Mesenteric fat pad (tissue), 1 donor: ENCODE measurements at places on chromosomes 1 and 21.

DNA sequence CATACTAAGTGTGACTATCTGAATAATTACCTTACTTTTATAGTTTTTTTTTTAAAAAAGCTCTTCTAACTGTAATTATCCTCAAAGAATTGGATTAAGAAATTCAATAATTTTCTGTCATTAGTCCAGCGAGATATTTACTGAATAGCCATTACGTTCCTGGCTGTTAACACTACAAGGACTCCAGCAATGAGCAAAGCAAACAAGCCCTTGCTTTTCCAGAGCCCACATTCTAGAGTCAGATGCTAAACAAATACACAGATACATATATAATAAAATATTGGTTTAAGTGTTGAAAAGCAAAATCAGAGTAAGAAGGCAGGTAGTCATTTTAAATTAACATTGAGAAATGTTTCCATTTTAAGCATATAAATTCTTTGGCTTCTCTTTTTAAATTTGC lies 118.4 kb downstream of the ATF6 start:
- DNase-seq, result no peak

- DNase-seq, result no peak
Measured at GRCh38 chr1:194598098-194598497, 1411.7 kb upstream of the B3GALT2 start.

DNA sequence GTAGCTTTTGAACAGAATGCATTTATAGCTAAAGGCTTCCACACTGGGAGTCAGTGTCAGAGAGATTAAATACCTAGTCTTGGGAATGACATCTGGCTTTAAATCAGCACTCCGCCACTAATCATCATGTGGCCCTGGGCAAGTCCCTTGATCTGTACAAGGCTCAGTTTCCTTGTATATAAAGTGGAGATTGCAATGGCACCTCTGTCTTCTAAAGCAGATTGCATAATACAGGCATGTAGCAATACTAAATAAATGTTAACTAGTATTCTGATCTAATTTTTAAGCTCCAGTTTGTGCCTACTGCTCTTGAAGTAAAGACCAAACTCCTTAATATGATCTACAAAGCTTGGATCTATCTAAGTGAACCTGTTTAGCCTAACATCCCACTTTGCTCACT lies 249.4 kb downstream of the PLPP3 start:
- DNase-seq, result no peak

GRCh38 chr1:69410457-69410850 lies 157.3 kb upstream of the LRRC7 start:
- no peak for DNase-seq

- no peak for DNase-seq
Measured at GRCh38 chr1:220318673-220319072, 46.4 kb upstream of the RAB3GAP2 start.

- DNase-seq, result no peak
Measured at GRCh38 chr1:2194319-2194897, at the start of gene FAAP20. FAAP20 (minus strand) TSS chr1:2194772; CDS start chr1:2194749, 23 bp downstream.

DNA sequence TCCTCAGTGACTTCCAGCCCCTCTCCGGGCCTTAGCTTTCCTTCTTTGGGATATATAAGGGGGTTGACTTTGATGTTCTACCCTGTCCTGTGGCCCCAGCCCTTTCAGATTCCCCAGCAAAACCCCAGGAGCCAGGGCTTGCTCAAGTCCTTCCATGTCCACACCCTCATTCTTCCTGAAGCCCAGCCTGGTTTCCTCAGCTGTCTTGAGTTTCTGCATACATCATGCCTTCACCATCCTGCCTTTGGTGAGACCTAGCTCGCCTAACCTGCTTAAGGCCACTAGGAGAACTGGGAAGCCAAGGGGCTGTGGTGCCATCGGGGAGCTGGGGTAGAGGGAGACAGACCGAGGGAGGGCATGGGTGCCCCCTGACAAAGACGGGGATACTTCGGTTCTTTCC lies 17.2 kb upstream of the PEF1 start:
- no peak for DNase-seq

- DNase-seq, result no peak
Measured at GRCh38 chr1:169491845-169492281, 6.1 kb upstream of the SLC19A2 start.

DNA sequence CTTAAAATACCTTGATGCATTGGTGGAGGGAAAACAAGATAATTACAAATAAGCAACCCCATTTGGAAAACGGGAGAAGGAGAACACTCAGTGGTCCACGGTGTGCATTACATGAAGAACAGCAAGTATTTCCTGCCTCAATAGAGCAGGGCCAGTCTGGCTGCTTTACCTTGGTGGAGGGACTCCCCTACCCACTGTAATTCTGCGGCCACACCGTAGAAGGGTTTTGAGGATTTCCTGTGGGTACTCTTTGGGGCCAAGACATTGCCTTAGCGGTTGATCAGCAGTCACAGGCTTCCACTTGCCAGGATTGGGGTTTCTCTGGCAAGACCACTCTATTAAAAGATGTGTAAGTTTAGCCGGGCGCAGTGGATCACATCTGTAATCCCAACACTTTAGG lies 16.3 kb upstream of the TMEM54 start:
- DNase-seq, result no peak

GRCh38 chr1:180266275-180267210 lies 36.5 kb downstream of the LHX4 start:
- no peak for DNase-seq

GRCh38 chr1:206557636-206558473 lies 50.5 kb downstream of the RASSF5 start:
- no peak for DNase-seq

DNA sequence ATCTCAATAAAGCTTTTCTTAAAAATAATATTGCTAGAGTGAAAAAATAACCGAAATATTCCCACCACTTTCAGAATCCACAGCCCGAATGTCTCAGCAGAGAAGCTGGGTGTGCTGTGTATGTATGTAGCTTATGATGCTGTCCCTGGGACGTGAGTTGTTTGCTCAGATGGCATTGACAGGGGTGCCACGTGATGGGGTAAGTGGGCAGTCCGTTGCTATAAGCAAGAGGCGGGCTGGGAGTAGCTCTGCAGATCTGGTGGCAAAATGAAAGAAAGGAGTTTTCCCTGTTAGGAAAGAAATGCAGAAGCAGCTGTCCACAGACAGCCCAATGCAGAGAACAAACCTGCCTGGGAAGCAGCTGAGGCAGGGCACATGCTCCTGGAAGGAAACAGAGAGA lies 3.8 kb upstream of the FAM20B start:
- DNase-seq, result no peak

DNA sequence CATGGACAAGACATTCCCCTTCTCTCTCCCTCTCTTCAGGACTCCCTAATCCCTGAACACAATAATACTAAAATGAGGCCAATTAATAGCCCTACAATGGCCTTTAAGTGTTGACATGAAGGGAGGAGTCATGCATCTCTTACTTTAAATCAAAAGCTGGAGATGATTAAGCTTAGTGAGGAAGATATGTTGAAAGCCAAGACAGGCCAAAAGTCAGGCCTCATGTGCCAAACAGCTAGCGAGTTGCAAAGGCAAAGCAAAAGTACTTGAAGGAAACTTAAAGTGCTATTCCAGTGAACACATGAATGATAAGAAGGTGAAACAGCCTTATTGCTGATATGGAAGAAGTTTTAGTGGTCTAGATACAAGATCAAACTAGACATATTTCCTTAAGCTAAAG lies 49.5 kb upstream of the CD46 start:
- no peak for DNase-seq

GRCh38 chr1:180057883-180058396 lies 96.7 kb upstream of the QSOX1 start:
- no peak for DNase-seq

- no peak for DNase-seq
Measured at GRCh38 chr1:231248778-231249177, 7.8 kb downstream of the GNPAT start.

DNA sequence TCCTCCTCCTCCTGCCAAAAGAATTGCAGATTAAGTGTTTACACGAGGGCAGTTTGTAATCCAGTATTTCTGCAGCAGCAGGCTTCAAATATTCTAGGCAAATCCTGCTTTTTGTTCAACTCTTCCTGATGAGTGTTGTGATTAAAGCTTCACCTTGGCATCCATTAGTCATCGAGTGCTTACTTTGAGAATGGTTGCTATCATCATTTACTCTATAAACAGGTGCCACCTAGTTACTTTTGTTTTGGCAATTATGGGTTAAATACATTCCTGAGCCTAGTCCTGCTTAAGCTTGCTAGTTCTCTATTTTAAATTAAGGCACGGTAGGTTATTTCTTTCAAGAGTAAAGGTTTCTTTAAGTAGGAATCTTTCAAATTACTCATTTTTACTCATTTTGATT lies 20.3 kb downstream of the PDC start:
- DNase-seq, result no peak

DNA sequence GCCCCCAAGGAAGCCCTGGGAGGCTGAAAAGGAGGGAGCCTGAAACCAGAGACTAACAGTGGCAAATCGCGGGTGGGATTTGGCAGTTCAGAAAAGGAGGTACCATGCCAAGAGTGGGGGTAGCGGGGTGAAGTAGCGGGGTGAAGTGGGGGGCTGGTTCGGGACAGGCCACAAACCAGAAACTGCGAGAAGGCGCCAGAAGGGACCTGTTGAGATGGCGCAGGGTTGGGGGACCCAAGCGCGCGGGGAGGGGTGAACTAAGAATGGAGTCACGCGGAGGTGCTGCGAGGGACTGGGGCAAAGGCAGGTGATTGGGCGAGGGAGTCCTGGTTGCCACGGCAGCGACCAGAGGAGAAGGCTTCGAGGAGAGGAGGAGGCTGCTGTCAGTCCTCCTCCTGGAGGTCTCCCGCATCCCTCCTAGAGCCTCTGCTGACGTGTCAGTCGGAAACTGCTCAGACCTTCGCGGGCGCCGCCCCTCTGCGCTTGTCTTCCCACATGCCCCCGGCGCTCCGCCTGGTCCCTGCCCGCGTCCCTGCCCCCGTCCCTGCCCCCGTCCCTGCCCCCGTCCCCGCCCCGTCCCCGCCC lies 438 bp upstream of the MIA3 start:
- DNase-seq, result peak; percentile 96

GRCh38 chr1:245876586-245876985 lies 630.5 kb downstream of the SMYD3 start:
- no peak for DNase-seq

GRCh38 chr1:29956349-29957030 lies 720.2 kb downstream of the PTPRU start:
- DNase-seq, result peak; percentile 73

GRCh38 chr1:217072926-217073325 lies 349.7 kb upstream of the ESRRG start:
- no peak for DNase-seq

GRCh38 chr1:36463463-36463802 lies 751 bp downstream of the MRPS15 start:
- no peak for DNase-seq

DNA sequence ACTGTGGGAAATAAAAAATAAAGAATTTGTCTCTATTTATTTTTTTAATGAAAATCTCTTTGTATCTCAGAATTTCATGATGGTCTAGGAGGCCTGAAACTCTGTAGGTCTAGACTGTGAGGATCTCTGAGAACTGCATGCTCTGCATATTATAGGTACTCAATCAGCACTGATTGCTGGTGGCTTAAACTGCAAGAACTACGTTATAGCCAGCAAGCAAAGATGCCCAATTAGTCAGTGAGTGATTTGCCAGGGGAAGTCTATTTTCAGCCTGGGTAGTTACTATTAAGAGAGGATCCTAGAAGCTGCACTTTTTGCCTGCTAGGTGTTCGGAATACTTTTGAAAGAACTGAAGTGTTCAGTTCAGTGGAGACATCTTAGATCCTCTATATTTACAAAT lies 87.4 kb downstream of the GPR52 start:
- no peak for DNase-seq

- no peak for DNase-seq
Measured at GRCh38 chr1:212635141-212635631, 26.6 kb downstream of the ATF3 start.

DNA sequence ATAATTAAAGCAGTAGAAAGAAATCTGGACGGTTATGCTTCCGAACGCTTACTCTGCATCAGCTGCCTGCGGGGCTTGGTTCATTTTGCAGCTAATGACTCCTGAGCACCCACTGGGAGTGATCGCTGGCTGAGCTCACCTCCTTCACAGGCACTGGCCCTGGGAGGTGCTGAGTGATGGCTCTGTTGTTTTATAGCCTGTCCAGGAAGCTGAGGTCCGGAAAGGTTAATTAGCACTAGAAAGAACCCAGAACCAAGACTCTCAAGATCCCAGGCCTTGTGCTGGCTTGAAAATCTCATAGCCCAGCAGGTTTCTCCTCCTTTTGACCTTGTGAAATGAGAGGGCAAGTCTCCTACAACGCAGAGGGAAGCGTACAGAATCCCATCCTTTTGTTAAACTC lies 226.2 kb downstream of the AJAP1 start:
- no peak for DNase-seq

DNA sequence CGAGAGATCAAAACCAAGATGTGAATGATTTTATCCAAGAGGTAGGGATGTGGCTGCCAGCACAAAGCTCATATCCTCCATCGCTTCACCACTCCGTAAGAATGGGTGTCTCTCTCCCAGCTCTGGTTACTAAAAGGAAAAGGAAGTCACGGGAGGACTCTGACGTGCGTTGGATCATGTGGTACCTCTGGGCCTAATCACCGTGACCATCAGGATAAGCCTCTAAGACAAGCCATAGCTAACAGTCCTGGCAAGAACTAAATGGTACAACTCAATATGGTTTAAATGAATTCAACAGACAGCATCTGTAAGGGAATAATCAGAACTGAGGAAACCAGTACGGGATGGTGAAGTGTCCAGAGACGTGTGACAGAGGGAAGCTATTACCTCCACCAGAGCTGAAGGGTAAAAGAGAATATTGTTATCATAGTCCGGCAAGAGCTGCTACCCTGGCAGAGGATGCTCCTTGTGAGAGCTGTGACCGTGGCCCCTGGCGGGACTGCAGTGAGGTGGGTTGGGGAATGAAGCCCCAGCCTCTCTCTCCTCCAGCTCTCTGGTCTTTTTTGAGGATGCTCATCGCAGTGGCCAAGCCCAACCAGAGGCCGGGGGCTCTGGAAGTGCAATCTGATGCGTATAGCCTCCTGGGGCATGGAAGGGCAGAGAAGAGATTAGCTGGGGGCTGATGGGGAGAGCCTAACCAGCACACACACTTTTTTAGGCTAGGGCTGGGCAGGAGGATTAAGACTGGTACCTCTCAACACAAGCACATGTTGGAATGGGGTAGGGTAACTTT lies 54.2 kb downstream of the KIAA1614 start:
- no peak for DNase-seq

DNA sequence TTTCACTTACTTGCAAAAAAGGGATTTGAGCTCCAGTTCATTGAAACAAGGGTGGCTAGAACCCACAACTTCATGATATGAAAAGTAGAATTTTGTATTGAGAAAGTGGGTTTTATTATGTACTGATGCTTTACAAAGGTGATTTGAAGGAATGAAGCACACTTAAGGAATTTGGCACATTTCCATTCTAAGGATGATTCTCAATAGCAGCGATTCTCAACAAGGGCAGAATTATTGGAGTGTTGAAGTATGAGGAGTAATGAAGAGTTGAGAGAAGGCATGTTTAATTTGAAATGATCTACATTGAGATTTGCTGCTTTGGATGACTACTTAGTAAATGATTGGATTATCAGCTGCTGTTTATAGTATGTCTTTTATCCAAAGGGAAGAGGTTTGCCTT lies 54.7 kb downstream of the FNBP1L start:
- no peak for DNase-seq

- DNase-seq, result no peak
Measured at GRCh38 chr21:41786509-41786987, 19.7 kb upstream of the RIPK4 start.
